ENCODE measurements at places on chromosomes 5 and 9.

GRCh38 chr9:21961569-21961968 lies 32.6 kb downstream of the CDKN2A start:
- H3K27me3 ChIP-seq: peaks cover 32% of the 10 kb centered on the region
- H3K4me3 ChIP-seq: no peak overlapping the region
- peaks cover 10% of the 10 kb centered on the region for H3K4me1 ChIP-seq
- DNase-seq: no peak

- no peaks in the 10 kb centered on the region for H3K27me3 ChIP-seq
- H3K4me1 ChIP-seq: no peaks in the 10 kb centered on the region
- H3K27ac ChIP-seq: no peak overlapping the region
- no peaks in the 10 kb centered on the region for H3K36me3 ChIP-seq
- no peak for DNase-seq
- no peak overlapping the region for H3K4me3 ChIP-seq
These were observed 1724.7 kb upstream of the WWC1 start for GRCh38 chr5:166566725-166567124.

GRCh38 chr5:111942201-111942600 lies 185.2 kb upstream of the NREP start:
- H3K4me1 ChIP-seq: no peaks in the 10 kb centered on the region
- H3K27me3 ChIP-seq: no peaks in the 10 kb centered on the region
- no peak for DNase-seq
- no peak overlapping the region for H3K27ac ChIP-seq
- H3K36me3 ChIP-seq: no peaks in the 10 kb centered on the region
- H3K4me3 ChIP-seq: no peak overlapping the region

DNA sequence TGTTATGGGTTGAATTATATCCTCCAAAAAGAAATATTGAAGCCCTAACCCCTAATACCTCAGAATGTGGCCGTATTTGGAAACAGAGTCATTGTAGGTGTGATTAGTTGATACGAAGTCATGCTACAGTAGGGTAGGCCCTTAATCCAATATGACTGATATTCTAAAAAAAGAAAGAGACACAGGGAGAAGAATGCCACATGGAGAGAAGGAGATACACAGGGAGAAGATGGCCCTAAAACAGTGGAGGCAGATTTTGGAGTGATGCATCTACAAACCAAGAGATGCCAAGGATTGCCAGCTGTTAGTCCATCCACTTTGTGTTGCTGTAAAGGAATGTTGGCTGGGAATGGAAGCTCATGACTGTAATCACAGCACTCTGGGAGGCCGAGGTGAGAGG lies 21.3 kb downstream of the ARRDC3 start:
- H3K36me3 ChIP-seq: no peaks in the 10 kb centered on the region
- H3K27me3 ChIP-seq: no peaks in the 10 kb centered on the region
- no peaks in the 10 kb centered on the region for H3K4me1 ChIP-seq
- H3K4me3 ChIP-seq: no peak overlapping the region
- no peak for DNase-seq
- H3K27ac ChIP-seq: no peak overlapping the region

GRCh38 chr9:87609486-87609885 lies 111.8 kb downstream of the DAPK1 start:
- H3K27ac ChIP-seq: no peak overlapping the region
- no peaks in the 10 kb centered on the region for H3K36me3 ChIP-seq
- no peak for DNase-seq
- no peak overlapping the region for H3K4me3 ChIP-seq

DNA sequence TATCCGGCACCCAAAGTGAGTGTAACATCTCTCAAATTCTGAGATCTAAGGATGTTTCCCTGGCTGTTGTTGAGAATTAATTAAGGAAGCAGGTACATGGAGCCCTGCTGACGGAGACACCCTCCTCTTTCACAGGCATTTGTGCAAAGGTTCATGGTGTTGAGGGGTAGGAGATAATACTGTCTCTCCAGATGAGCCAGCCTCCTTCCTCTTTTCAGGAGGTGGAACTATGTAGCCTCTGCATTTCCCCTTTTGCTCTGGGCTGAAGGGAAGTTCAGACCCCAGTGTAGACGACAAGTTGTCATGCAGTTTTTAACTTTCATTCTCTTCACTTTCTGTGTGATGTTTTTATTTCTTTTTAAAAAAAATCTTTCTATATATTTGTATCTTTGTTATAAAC lies 107.5 kb downstream of the GALNT10 start:
- peaks cover 9% of the 10 kb centered on the region for H3K4me1 ChIP-seq
- peaks cover 8% of the 10 kb centered on the region for H3K36me3 ChIP-seq
- no peak overlapping the region for H3K27ac ChIP-seq
- no peak overlapping the region for H3K4me3 ChIP-seq
- DNase-seq: no peak

Data from heart left ventricle (tissue), 16 donors.